Hindlimb muscle (tissue), 1 donor: ENCODE measurements at places on chromosomes 1 and 21.

DNA sequence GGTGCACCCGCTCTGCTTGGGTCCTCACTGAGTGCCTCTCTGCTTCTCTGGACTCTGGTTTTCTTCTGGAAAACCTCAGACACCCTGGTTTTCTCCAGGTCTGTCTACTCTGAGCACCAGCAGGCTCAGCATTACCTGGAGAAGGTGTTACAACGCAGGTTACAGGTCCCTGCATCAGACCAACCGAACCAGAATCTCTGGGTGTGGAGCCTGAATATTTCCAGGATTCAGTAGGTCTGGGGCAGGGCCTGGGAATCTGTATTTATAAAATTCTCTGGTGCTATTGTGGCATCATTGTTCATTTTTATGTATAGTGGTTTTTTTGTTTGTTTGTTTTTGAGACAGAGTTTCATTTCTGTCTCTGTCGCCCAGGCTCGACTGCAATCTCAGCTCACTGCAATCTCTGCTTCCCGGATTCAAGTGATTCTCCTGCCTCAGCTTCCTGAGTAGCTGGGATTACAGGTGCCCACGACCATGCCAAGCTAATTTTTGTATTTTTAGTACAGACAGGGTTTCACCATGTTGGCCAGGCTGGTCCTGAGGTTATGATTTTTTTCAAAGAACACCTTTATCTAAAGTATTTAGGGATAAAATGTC, 1.5 kb upstream of the SLC30A2 start:
- no peak for DNase-seq

DNA sequence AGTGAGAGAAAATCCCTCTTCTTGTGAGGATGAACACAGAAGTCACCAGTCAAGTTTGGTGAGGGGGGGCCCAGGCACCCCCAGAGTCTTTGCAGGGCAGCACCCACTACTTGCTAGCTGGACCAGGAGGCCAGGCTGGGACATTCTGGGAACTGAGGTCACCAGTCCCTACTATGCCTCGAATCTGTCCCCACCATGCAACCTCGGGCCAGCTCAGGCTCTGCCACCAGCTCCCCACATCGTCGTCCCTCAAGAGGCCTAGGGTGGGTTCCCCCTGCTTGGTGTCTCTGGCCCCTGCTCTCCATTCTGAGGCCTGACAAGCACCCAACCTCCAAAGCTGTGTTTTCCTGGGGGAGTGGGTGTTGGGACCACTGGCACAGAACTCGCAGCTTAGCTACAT, 22.2 kb upstream of the ZNF678 start:
- no peak for DNase-seq

GRCh38 chr1:53608071-53608470, 130.9 kb downstream of the GLIS1 start:
- DNase-seq: no peak

DNA sequence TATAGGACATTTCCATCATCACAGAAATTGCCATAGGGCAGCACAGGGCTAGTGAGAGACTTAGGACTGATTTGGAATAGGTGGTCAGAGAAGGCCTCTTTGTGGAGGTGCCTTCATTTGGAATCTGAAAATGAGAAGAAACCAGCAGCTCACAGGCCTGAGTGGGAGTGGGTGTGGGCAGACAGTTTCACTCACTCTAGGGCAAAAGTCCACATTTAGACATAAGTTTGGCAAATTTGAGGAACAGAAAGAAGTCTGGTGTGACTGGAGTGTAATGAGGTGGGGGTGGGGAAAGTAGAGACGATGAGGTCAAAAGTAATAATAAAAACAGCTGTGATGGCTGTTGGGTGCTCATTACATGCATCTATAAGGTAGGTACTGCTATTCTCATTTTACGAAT, 22.4 kb upstream of the BCAR3 start:
- DNase-seq: no peak

DNA sequence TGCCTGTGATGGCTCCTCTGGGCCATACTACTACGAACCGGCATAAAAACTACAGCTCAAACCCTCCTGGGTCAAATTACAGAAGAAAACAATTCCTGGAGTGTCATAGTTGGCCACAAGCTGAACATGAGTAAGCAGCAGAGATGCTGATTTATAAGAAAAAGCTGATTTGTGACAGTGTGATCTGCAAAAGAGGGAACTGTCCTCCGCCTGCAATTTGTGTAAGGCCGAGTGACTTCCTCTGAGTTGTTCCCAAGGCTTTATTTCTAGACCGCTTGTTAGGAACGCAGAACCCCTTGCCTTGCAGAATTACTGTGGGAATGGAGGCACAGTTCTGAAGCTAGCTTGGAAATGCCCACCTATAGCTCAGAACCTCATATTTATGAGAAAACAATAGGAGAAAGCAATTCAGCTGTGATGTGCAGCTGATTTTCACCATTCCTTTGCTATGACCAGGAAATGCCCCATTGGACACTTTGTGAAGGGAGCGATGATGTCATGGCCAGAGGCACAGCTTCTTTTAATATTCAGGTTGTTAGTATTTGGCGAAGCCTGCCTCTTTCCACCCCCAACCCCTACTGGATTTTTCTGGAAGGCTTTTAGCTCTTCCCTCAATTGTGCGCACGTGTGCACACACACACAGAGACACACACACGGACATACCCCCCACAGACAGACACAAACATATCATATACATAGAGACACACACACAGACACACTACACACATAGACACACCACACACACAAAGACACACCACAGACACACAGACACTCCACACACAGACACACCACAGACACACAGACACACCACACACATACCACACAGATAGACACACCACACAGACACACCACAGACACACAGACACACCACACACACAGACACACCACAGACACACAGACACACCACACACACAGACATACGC, 47.6 kb downstream of the IER5 start:
- no peak for DNase-seq

DNA sequence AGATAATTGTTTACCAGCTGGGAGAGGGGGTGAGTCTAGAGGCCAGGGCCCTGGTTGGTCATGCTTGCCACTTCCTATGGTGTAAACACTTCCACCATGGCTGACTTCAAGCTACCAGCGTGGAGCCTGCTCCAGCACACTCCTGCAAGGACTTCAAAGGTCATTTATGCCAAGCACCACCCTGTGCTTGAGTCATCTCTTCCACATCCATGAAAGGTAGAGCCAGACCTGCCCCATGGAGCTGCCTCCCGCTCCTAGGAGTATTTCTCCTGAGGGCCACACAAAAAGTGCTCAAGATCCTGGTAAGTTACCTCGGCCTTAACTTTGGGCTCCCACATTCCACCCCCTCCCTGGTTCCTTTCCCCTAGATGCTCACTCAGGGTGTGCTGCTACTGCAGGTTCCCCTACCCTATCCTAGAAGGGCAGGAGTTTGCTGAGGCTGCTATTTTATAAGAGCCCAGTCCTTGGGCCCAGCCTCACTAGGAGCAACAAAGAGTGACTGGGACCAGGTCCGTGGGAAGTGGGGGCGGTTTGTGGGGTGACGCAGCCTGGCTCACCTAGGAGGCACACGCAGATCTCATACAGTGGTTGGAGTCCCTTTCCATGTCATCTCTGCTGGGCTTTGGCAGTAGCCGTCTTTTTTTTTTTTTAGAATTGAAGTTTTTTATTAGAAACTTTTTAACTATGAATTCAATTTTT, 2.4 kb downstream of the RAB7B start:
- no peak for DNase-seq
